Effector memory CD8-positive, alpha-beta T cell (primary cell): ENCODE measurements at places on chromosomes 1 and 21.

- H3K27me3 ChIP-seq: no peaks in the 10 kb centered on the region
- no peak overlapping the region for H3K4me3 ChIP-seq
- H3K4me1 ChIP-seq: no peaks in the 10 kb centered on the region
- H3K27ac ChIP-seq: no peak overlapping the region
- H3K36me3 ChIP-seq: no peaks in the 10 kb centered on the region
These were observed 139.4 kb downstream of the MRPL39 start for GRCh38 chr21:25467896-25468295.

GRCh38 chr1:75470448-75470847 lies 140.5 kb downstream of the SLC44A5 start:
- no peak for DNase-seq
- H3K4me3 ChIP-seq: no peak overlapping the region
- H3K4me1 ChIP-seq: no peaks in the 10 kb centered on the region
- peaks cover 2% of the 10 kb centered on the region for H3K36me3 ChIP-seq
- H3K27ac ChIP-seq: no peak overlapping the region
- H3K27me3 ChIP-seq: no peaks in the 10 kb centered on the region

DNA sequence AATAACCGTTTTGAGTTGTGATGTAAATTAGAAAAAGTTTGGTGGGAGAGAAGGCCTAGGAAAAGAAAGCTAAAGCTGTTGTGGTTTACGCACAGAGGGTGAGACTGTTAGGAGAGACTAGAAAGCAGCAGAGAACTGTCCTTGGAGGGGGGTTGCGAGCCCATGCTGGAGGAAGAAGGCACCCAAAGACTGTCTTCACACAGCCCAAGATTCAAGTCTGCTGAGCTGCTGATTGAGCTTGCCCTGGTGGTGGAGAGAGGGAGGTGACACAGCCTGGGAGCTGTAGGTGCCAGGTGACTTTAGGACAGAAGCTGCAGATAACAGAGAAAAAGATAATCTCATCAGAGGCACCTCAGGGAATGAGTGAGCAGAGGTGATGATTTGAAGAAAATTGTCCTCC lies 18.3 kb upstream of the TLR5 start:
- H3K4me1 ChIP-seq: no peaks in the 10 kb centered on the region
- no peak overlapping the region for H3K4me3 ChIP-seq
- H3K36me3 ChIP-seq: peaks cover 3% of the 10 kb centered on the region
- DNase-seq: no peak
- peaks cover 29% of the 10 kb centered on the region for H3K27me3 ChIP-seq

GRCh38 chr1:180286417-180286816 lies 56.4 kb downstream of the LHX4 start:
- no peak overlapping the region for H3K4me3 ChIP-seq
- H3K36me3 ChIP-seq: peaks cover 23% of the 10 kb centered on the region
- peaks cover 1% of the 10 kb centered on the region for H3K4me1 ChIP-seq
- DNase-seq: no peak
- no peak overlapping the region for H3K27ac ChIP-seq

- H3K27me3 ChIP-seq: no peaks in the 10 kb centered on the region
- H3K4me3 ChIP-seq: no peak overlapping the region
- no peaks in the 10 kb centered on the region for H3K36me3 ChIP-seq
- H3K27ac ChIP-seq: no peak overlapping the region
These were observed 112.6 kb downstream of the ADAMTS1 start for GRCh38 chr21:26732432-26733221.

- no peak for DNase-seq
- H3K36me3 ChIP-seq: peaks cover 25% of the 10 kb centered on the region
- H3K27me3 ChIP-seq: no peaks in the 10 kb centered on the region
- H3K27ac ChIP-seq: peak within 1 kb of the TSS; percentile 85
These were observed at the start of gene ZBTB18 for GRCh38 chr1:244050835-244051444. TSS of gene ZBTB18 (plus strand) at chr1:244051283. CDS start at chr1:244051432, 149 bp downstream.

DNA sequence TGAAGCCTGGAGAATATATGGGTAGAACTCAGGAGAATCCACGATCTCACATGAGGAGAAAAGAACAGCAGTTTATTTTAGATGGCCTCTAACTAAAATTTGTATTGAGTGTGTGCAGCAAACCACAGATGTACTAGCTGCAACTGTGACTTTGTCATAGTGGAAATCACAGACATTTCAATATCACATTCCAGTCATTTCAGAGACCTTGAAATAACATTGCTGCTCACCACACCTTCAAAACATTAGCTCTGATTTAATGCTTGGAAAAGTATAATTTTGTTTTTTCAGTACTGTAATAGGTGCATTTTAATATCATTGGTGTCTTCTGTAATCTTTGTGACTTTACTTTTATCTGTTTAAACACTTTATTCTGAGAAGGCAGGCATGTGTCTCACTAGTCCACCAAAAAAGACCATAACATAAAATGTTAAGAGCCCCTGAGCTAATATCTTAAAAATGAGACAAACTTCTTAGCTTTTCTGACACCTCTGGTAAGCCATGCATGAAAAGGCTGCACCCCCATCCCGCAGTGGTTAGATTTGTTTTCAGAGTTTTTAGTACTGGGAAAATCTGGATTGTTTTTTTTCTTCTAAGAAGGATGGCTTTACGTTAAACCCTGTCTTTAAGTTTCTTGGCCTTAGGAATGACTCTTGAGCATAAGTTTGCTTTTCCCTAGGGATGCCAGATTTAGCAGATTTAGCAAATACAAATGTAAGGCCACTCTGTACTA lies 30.1 kb downstream of the KCNJ15 start:
- no peak overlapping the region for H3K4me3 ChIP-seq
- no peaks in the 10 kb centered on the region for H3K27me3 ChIP-seq
- no peaks in the 10 kb centered on the region for H3K36me3 ChIP-seq
- no peak for DNase-seq
- H3K27ac ChIP-seq: no peak overlapping the region

- DNase-seq: no peak
- H3K36me3 ChIP-seq: no peaks in the 10 kb centered on the region
- H3K4me3 ChIP-seq: no peak overlapping the region
- no peaks in the 10 kb centered on the region for H3K4me1 ChIP-seq
- H3K27me3 ChIP-seq: no peaks in the 10 kb centered on the region
- no peak overlapping the region for H3K27ac ChIP-seq
These were observed 200.6 kb downstream of the RGS7 start for GRCh38 chr1:241156231-241156965.

GRCh38 chr1:14666962-14667650 lies 68.6 kb downstream of the KAZN start:
- H3K27me3 ChIP-seq: peaks cover 13% of the 10 kb centered on the region
- H3K4me3 ChIP-seq: no peak overlapping the region
- no peaks in the 10 kb centered on the region for H3K4me1 ChIP-seq
- no peak overlapping the region for H3K27ac ChIP-seq
- H3K36me3 ChIP-seq: no peaks in the 10 kb centered on the region

DNA sequence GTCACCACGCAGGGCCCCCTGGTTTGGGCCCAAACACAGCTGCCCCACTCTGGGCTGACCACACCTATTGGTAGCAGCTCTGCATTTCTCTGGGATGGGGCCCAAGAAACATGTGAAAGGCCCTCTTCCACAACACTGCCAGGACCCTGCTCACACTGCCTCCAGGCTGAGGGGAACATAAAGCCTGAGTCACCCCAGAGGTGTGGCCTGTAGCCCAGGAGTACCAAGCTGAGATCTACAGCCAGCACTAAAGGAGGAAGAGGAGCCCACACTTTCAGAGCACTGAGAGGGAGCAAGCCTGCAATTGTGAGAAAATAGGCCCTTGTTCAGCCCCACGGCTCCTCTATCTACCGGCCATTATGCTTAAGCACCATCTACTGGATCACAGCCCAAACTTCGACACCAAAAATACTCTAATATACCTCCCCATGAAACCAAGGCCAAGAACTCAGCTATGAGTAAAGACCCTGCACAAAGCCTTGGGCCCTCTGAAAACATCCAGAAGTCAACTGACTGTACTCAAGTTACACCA lies 14.4 kb upstream of the OR2T10 start:
- H3K4me3 ChIP-seq: no peak overlapping the region
- H3K4me1 ChIP-seq: no peaks in the 10 kb centered on the region
- peaks cover 28% of the 10 kb centered on the region for H3K27me3 ChIP-seq
- no peak overlapping the region for H3K27ac ChIP-seq

DNA sequence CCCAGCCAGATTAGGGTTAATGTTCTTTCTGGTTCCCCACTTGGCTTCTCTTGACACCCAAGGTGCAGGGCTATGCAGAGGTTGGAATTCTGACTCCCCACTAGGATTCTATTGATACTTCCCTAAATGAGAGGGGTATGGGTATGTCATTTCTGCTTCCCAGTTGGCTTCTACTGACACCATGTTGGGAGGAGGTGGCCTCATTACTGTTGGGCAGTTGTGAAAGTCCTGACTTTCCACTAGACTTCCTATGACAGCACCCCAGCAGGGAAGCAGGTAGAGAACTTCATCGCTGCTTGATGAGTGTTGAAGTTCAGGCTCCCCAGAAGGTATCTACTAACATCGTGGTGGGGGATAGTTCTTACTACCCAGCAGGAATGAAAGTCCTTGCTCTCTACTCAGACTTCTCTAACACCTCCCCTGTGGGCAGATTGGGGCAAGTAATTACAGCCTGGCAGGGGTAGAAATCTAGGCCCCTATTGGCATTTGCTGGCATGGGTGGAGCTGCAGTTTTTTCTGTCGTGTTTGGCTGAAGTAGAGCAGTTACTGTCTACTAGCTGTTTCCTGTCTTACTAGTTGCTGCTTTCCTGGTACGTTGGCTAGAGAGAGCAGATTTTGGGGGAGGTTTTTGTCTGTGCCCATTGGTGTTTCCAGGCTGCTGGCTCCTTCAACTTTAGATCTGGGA lies 41.5 kb downstream of the ZYG11B start:
- no peak overlapping the region for H3K27ac ChIP-seq
- no peak for DNase-seq
- peaks cover 4% of the 10 kb centered on the region for H3K36me3 ChIP-seq

- no peak for DNase-seq
- H3K4me3 ChIP-seq: no peak overlapping the region
- H3K4me1 ChIP-seq: peaks cover 19% of the 10 kb centered on the region
- H3K27me3 ChIP-seq: peaks cover 26% of the 10 kb centered on the region
These were observed 4.4 kb upstream of the ADAMTS1 start for GRCh38 chr21:26849428-26850115.

GRCh38 chr1:46617108-46617800 lies 643 bp upstream of the MOB3C start:
- H3K4me3 ChIP-seq: peak overlapping the region; percentile 96
- no peak for DNase-seq
- peak overlapping the region; percentile 93 for H3K27ac ChIP-seq
- H3K4me1 ChIP-seq: peaks cover 26% of the 10 kb centered on the region
- peaks cover 5% of the 10 kb centered on the region for H3K36me3 ChIP-seq
